ENCODE measurements at places on chromosomes 5 and 9. TPM values are rescaled to one million over a fixed set of nuclear protein-coding genes. Genes with fewer than 3 reads are reported as not detected.

DNA sequence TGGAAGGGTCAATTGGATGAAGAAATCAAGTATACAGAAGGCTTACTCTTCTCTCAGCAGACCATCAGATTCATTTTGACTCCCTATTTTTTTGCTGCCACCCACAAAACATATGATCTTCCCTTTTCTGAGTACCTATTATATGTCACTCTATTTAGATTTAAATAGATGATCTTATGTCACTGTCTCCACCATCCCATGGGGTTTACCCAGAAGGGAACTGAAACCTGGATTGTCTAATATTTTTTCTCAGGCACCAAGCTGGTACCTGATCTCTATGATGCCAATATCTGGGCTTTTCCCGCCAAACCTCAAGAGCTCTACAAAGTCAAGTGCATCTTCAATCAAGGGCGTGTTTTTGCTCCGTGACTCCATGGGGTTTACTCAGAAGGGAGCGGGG lies 118.7 kb downstream of the GAS1 start:
- DNase-seq, result no peak

DNA sequence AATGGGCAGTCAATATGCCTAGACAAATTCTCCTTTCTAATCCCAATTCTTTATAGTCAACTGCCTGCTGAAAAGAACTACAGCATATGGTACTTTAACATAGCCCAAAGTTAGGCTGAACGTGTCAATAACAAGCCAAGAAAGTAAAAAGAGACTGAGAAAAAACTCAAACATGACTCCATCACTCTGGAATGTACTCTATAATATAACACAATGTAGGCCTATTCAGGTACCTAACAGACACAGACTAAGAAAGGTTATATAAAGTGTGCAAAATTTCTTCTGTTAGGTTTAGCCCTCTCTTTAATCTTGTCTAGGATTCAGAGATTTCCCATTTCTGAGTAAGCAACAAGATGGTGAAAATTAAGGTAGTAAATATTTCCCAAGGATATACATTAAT lies 209.7 kb upstream of the PRR16 start:
- no peak for DNase-seq

- no peak for DNase-seq
Observed at GRCh38 chr9:78278177-78278777, 18.6 kb upstream of the PSAT1 start.

GRCh38 chr5:95883185-95884016 lies 60.9 kb upstream of the GLRX start:
- DNase-seq, result no peak

DNA sequence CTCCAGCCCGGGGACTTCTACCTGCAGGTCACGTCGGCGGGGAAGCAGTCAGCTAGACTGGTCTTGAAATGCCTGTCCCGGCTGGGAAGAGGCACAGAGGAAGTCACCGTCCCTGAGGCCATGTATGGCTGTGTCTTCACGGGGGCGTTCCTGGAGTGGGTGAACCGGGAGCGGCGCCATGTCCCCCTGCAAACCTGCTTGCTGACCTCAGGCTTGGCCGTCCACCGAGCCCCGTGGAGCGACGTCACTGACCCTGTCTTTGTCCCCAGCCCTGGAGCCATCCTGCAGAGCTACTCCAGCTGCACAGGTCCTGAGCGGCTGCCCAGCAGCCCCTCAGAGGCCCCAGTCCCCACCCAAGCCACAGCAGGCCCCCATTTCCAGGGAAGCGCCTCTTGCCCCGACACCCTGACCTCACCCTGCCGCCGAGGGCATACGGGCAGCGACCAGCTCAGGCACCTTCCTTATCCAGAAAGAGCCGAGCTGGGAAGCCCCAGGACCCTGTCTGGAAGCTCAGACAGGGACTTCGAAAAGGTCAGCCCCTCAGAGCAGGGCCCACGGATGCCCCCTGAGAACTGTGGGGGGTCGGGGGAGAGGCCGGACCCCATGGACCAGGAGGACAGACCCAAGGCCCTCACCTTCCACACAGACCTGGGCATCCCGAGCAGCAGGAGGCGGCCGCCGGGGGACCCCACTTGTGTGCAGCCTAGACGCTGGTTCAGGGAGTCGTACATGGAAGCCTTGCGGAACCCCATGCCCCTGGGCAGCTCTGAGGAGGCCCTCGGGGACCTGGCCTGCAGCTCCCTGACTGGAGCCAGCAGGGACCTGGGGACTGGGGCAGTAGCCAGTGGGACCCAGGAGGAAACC lies 47.8 kb downstream of the PLEKHG4B start:
- no peak for DNase-seq

DNA sequence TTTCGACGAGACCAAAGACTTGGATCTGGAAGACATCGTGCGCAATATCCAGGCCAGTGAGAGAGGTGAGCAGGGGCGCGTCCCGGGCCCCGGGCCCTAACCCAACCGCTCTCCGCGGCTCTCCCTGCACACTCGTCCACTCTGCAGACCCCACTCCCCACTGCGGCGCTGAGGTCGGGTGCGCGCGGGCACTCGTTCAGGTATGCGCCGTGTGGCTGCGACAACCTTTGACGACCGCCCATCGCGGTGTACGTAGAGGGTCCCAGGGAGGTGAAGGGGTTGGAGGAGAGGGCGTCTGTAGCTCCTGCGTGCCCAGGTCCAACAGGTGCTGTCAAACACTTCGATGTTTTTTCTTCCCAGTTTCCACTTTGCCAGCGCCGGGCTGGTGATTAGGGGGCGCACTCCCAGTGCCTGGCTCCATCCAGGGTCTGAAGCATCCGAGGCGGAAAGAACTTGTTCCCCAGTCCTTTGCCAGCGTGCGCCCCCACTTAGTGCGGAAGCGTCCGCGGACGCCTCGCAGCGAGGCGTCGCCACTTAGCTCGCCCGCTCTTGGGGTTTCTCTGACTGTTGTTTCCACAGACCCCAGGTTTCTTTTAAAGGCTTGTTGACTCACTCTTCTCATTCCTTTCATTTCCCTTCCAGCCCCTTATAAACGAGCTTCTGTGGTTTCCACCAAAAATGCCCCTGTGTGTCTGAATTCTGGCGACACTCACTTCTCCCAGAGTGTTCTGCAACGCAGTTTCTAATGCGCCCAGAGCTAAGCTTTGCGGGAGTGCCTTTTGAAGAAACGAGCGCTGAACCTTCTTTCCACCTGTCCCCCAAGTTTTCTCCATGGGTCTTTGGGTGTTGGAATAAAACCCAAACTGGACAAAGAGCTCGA lies 1.6 kb downstream of the NPR3 start:
- DNase-seq, result peak; percentile 16

GRCh38 chr5:151062405-151063141 lies 18.3 kb downstream of the TNIP1 start:
- no peak for DNase-seq

DNA sequence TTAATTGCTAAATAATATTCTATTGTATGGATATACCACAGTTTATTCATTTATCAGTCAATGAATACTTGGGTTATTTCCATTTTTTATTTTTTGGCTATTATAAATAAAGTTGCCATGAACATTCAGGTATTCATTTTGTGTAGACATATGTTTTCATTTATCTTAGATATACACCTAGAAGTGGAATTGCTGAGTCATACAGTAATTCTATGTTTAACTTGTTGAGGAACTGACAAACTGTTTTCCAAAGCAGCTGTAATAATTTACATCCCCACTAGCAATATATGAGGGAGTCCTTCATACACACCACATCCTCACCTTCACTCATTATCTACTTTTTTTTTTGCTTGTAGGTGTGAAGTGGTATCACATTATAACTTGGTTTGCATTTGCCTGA lies 123.6 kb downstream of the FBN2 start:
- no peak for DNase-seq

- DNase-seq, result no peak
Observed at GRCh38 chr5:12217039-12217438, 312.8 kb upstream of the CTNND2 start.

The SPAAR gene
- 1.8 TPM for polyA plus RNA-seq

The SLCO6A1 gene
- polyA plus RNA-seq, result 0.80 TPM

DNA sequence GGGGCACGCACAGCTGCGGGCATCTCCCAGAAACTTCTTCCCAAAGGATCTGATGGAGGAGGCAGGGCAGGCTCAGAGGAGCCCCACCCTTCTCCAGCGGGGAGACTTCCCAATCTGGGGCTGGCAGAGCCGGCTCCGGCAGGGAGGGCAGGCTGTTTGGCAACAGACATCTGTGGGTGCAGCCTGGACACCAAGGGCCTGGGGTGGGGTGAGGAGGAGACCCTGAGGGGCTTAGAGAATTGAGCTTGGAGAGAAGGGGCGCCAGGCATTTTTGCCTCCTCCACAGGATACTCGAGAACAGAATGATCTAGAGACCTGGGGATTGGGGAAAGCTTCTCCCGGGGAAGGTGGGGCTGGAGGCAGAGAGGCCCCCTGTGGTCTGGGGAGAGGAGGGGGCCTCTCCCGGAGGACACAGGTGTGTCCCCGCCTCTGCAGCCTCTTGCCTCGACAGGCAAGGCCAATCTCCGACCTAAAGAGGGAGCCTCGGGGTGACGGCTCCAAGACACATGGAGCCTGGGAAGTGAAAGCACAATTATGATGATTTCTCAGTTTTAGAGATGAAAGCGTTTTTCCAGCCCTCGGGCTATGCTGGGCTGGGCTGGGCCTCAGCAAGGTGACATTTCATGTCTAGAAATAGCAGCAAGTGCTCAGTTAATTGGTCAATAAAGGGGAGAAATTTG lies 8.4 kb downstream of the LHX3 start:
- DNase-seq, result no peak

The SPRY4 gene
- 44.3 TPM for polyA plus RNA-seq

DNA sequence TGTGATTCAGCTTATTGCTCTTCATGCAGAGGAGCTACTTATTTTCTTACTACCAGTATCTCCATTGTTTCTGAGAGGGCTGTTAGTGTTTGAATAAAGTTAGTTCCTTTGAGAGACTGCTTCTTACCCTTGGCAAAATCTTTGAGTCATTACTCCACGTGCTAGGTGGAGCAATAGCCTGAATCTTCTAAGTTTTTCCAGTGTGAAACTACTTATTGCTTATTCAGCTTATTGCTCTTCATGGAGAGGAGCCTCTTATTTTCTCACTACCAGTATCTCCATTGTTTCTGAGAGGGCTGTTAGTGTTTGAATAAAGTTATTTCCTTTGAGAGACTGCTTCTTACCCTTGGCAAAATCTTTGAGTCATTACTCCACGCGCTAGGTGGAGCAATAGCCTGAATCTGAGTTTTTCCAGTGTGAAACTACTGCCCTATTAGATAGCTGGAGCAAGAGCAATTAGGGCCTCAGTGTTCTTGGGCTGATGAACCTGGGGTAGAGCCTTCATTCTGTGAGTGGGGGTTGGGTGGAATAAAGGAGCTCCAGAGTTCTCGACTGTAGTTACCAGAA lies 41.9 kb downstream of the GPBP1 start:
- DNase-seq, result no peak

DNA sequence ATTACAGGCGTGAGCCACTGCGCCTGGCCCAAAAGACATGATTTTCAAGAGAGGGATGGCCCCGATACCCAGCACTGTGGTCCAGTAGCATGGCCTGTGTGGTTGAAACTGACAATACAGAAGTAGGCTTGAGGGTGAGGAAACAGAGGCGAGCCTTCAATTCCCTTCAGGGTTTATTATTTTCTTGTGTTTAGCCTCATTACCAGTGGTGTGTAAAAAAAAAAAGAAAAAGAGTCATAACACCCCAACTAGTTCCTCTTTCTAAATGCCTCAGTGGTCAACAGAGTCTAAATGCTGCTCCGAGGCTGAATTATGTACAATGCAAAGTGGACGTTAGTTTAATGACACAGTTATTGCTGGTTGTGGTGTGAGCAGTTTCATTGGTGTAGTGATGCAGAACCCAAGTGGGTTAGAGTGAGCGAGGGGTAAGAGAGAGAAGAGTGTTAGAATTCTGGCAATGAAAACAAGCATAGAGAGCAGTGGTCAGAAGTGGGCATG lies 58.8 kb downstream of the SNX30 start:
- DNase-seq, result no peak

GRCh38 chr5:172943283-172943841 lies 15.9 kb upstream of the RPL26L1 start:
- no peak for DNase-seq

GRCh38 chr5:118592229-118593002 lies 395.9 kb downstream of the DTWD2 start:
- peak; percentile 48 for DNase-seq

- no peak for DNase-seq
Observed at GRCh38 chr9:71748280-71748743, 20.0 kb downstream of the CEMIP2 start.

The MARVELD2 gene
- polyA plus RNA-seq, result 0.38 TPM

- no peak for DNase-seq
Observed at GRCh38 chr9:36401164-36401740, 1.2 kb upstream of the RNF38 start.
